ENCODE measurements at places on chromosomes 6 and 20.

DNA sequence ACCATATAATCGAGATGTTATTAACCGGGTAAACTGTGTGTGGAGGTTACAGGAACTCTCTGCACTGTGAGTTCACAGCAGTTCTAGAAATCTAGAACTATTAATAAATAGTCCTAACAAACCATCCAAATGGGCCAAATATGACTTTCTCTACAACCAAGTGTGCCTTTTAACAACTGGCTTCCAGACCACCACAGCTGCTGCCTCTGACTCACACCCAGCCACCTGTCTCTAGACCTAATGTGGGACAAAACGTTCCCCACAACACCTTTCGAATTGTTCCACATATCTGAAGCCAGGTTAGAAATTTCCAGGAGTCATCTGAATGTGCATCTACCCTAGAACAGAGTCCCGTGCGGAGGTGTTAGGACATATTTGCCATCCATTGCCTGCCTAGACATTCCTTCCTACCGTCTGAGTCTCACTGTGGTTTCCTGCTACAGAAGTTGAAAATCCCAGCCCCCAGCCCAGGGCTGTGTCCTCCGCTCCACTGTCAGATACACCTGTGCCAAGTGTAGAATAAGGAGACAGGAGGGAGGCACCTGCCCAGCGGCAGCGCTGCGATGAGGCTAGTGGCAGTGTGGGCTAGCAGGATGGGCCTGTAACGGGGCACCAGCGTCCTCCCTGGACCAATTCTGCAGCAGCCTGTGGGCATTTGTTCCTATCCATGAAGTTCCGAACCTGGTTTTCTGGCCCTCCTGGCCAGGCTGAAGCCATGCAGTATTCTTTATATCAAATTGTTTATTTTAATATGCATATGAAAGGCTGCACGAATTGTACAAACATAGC is 28.5 kb upstream of the MAP3K4 start:
- DNase-seq, result no peak

GRCh38 chr20:61850926-61851900 is 214.5 kb downstream of the TAF4 start:
- DNase-seq, result no peak

- DNase-seq, result peak; percentile 10
These were observed 50.0 kb upstream of the PLCB1 start for GRCh38 chr20:8082025-8082424.

DNA sequence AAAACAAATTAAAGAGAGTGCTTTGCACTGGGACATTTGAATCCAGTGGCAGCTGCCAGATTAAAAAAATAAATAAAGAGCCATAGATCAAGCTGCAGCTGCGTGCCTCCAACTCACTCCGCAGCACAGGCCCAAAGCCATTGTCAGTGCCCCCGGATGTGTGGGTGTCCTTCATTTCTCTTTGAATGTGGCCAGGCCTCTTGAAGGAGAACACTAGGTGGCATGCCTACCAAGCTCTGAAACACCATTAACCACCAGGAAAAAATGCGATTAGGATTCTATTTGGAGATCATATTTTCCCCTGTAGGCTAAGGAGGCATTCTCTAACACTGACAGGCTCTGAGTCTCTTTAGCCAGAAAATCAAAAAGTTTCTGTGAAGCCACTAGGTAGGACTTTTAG is 549.8 kb downstream of the PRKN start:
- DNase-seq, result no peak

- no peak for DNase-seq
These were observed 143.3 kb downstream of the NFATC2 start for GRCh38 chr20:51399006-51399890.

DNA sequence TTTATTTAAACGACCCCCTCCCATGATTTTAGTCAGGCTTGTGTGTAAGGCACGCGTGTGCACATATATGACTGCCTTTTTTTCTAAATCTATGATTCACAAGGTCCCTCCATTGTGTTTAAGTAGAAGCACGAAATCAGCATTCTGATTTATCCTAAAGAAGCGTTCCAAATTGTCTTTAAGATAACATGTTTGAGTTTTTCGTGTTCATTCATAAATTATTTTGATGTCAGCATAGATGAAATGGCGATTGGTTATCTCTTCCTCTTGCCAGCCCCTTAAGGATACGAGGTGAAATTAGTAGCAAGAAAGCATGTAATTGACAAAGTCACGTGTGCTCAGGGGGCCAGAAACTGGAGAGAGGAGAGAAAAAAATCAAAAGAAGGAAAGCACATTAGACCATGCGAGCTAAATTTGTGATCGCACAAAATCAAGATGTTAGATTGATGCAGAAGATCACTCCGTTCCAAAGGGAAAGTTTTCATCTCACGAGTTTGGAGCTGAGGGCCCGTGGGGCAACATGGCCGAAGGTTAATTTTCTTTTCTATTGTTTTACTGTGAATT is at the start of gene LIN28B:
LIN28B (plus strand) TSS at position 377 of the 564 bp plus-strand sequence; CDS start at position 521, 144 bp downstream.
- DNase-seq, result no peak

DNA sequence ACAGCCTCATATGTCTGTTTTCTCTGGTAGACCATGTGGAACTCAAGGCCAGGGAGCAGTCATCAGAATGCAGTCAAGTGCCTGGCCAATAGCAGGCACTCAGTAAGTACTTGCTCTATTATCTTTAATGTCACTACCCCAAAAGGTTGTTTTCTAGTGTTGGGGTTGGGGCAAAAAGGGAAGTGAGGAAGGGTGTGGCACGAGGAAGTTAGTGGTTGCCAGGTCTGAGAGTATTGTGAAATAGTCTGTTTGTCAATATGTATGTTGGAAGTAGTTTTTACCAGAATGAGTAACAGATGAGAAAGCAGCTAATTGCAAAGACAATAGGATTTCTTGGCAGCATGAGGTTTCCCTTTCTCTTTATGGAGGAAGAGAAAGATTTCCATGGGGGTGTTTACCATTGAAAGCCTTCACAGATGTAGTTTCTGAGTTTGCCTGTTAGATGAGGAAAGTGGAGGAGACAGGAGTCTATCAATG is 59.5 kb upstream of the ARMH2 start:
- peak; percentile 73 for DNase-seq

DNA sequence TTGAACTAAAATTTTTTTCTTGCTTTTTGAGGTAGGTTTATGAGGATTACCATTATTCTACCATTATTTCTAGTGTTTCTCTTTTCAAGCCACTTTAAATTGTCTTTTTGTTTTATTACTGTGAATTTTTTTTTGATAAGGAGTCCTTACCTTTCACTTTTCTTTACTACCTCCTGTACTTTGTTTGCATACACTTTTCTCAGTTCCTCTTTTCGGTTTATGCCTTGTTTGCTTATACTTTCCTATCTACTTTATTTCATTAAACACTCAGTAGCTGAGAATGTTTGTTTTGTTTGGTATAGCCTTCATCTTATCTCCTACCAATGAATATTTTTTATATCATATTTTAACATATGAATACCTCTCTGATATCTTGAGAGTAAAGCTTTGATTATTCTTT is 147.9 kb downstream of the TFAP2B start:
- no peak for DNase-seq

DNA sequence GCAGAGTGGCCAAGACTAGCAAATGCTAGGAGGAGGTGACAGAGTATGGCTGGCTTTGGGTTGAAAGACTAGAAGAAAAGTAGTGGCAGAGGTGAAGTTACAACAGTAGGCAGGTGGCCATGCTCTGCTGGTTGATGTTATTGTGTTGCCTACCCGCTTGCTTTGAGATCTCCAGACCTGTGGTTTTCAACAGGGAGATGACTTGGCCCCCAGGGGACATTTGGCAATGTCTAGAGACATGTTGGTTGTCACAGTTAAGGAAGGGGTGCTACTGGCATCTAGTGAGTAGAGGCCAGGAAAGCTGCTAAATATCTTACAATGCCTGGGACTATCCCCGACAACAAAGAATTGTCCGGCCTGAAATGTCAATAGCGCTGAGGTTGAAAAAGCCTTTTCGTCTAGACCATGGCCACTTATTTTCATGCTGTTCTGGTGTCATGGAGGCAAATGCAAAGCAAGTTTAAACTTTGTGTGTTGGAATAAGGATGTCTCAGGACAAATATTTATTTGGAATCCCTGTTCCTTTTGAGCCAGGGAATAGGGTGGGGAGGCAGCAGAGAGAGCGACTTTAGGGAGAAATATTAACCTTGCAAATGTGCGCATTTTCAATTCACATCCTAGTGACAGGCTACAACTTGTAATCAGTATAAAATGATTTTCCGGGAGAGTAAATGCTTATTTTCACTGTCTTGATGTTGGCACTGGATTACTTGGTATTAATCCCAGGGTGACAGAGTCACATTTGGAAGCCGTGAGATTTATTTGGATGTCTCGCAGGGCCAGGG is 203.9 kb downstream of the ZNF217 start:
- DNase-seq, result no peak

DNA sequence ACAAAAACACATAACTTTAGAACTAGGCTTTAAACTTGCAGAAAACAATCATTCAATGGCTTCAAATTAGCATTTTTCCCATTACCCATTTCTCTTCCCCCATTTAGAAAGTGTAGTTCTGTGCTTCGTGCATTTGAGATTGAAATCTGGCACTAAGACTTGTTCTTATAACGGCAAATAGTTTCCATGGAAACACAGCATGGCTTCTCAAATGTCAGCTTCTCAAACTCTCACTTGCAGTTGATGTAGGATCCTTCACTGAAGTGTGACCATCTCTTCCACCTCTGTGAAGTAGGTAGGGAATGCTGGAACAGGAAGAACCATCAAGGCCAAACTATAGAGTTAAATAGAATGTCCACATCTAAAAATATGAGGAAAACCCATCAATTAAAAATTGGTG is 52.2 kb downstream of the MANEA start:
- DNase-seq, result no peak

GRCh38 chr20:48962976-48963771 is 41.7 kb downstream of the ARFGEF2 start:
- no peak for DNase-seq

- no peak for DNase-seq
These were observed 66.2 kb upstream of the SNX9 start for GRCh38 chr6:157756708-157757429.

DNA sequence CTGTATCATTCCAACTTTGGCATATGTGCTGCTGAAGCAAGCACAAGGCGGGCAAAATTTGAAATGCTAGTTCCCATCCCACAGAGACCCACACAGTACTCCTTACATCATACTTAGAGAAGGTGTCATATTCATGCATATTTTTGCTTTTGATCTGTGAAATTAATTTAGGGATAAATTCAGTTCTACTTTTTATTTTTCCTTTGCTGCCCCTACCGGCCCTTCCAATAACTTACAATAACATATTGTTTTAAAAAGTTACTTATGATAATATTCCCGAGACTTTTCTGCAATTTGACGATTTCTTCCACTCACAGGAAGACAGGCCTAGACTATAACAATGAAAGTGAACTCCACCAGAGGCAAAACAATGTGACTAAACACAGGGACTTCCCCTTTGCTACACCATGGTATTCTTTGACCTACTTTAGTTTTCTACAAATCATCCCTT is 35.0 kb downstream of the SESN1 start:
- no peak for DNase-seq
